Stimulated activated CD4-positive, alpha-beta T cell treated with anti-CD3 and anti-CD28 coated beads, TNF-alpha, amount 100 ng/mL, for 48 hours (primary cell): ENCODE measurements at places on chromosomes 3 and 15.

DNA sequence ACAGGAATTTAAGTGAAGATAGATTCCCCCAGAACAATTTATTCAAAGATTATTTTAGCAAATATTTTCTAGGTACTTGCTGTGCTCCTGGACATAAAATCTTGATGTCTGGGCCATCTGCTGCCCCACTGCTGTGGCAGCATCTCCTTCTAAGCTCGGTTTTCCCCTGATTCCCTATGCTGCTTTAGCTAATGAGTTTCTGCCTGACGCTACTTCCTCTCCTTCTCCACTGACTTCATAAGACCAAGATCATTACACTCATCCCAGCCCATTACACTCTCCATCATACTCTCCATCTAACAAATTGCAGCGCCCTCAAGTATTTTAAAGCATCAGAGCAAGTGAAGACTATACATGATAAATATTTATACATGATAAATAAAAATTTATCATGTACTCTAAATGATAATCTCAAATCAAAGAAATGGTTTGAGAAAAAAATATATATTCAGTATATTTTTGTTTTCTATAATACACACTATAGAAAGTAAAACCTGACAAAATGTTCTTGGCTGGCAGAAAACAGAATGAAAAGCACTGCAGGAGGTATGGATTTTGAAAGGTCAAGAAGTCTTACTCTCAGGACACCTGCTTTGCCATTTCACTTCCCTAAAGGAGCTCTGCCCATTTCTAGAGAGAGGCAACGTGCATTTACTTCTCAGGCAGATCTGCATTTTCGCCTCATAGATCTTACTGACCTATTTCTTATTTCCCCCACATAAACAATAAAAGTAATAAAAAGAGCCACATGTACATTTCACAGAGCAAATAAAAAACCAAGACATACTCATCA is 232.0 kb downstream of the KCNMB2 start:
- no peak for DNase-seq

DNA sequence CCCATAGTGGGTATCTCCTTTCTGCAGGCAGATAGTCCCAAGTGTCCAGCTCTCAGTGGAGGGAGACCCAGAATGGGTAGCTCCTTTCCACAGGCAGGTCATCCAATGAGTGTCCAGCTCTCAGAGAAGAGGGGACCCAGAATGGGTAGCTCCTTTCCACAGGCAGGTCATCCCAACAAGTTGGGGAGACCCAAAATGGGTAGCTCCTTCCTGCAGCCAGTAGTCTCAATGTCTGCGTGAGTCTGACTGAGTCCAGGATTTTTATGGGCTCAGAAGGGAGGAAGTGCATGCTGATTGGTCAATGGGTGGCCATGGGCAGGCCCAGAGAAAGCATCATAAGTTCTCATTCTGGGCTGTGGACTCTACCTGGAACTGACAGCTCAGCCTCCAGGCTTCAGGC is 150.7 kb upstream of the P2RY1 start:
- no peak for DNase-seq

DNA sequence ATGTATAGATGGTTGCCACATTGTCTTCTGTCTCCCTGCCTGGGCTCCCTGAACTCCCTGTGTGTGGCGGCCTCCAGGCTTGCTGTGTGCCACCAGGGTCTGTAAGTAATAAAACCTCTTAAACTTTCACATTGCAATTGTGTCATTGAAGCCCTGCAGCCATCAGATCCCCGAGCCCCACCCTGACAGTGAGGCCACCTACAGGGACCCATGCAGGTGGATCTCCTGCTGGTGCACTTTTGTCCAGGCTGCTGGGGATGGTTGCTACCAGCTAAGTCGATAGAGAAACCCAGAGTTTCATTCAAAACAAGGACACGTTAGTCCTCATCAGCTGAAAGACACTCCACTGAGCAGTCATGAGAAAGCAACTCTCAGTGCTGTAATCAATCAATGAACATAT is 133.6 kb upstream of the PRICKLE2 start:
- no peak for DNase-seq

DNA sequence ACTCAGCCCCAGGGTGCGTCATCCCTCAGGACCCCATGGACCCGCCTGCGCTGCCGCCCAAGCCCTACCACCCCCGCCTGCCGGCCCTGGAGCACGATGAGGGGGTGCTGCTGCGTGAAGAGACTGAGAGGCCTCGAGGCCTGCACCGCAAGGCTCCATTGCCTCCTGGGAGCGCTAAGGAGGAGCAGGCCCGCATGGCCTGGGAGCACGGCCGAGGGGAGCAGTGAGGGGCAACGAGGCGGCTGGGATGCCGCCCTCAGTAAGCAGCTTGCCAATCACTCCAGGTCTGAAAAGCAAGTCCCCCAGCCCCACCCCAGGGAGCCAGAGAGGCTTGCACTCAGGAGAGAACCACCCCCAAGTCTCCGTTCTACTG is 3.8 kb upstream of the MANF start:
- no peak for DNase-seq

- DNase-seq: peak; percentile 45
Observed at GRCh38 chr15:44882499-44882968, 74.0 kb upstream of the TERB2 start.

DNA sequence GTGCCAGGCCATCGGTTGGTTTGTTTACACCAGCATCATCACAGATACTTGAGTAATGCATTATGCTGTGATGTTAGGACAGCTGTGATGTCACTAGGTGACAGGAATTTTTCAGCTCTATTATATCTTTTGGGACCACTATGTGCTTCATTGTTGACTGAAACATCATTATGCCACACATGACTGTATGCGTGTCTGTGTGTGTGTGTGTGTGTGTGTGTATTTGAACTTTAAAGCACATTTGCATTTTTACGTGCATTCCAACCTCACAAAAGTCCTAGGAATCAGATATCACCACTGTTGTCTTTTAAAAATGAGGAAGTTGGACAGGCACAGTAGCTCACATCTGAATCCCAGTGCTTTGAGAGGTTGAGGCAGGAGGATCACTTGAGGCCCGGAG is 223.0 kb downstream of the TBL1XR1 start:
- no peak for DNase-seq

DNA sequence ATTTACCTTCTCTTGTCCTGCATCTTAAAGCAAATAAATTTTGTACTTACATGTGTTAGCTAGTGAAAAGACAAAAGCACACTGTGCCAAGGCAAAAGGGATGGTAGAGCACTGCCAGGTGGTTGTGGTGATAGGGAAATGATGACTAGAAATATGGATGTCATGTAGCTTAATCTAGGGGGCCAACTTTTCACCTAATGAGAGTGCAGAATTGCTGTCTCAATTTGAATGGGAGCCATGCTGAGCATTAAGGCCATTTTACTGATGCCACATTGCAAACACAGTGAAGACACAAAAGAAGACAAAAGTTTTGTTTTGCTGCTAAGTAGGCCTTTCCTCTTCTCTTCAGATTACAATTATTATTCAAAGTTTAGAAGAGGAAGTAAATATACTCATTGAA is 274.7 kb downstream of the PDCD6IP start:
- no peak for DNase-seq

DNA sequence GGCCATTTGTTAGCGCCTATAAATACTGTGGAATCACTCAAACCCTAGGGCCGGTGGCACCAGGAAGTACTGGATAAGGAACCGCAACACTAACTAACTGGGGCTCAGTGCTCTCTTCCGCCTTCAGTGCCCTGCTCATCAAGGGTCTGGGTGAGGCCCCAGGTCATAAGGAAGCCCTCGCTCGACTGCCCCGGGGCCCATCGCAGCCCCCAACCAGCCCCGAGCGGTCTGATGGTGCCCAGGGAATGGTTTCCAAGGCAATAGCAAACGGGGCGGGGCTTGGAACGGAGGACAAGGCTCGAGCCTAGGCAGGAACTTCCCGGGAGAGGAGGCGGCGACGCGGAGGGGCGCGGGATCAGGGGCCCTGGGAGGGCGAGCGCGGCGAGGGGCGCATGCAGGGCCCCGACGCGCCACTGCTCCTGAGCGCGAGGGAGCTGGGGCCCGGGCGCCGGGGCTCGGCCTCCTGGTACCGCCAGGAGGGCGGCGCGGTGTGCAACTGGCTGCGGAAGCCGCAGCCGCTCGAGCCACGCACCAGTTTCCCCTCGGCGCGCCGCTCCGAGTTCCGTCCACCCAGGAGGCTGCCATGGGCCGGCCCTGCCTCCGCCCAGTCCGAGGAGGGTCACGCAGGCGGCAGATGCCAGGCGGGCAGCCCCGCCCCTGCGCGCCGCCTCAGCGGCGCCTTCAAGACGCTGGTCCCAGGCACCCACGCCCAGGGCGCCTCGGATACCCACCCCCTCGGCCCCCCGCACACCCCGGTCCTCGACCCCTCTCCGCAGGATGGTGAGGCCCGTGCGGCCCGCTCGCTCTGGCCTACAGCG is at the start of gene TTLL3:
TTLL3 (plus strand) TSS at position 648 of the 818 bp plus-strand sequence. CDS start 400 bp downstream, outside the sequence.
- DNase-seq: no peak

DNA sequence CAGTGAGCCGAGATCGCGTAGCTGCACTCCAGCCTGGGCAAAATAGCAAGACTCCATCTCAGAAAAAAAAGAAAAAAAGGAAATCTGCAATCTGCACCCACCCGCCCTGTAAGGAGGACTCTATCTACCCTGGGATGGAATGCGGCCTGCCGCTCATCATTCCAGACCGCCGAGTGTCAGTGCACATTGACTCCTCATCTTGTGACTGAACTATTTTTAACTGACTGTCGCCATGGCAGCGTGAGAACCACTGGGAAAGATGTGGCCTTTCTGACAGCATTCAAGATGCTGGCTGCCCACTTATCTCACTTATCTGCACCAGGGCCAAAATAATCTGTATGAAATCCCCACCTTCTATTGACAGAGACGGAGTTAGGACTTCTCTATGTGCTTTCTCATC is 38.8 kb upstream of the ANKRD34C start:
- no peak for DNase-seq

- DNase-seq: no peak
Observed at GRCh38 chr15:66772604-66773128, 70.6 kb downstream of the SMAD6 start.

DNA sequence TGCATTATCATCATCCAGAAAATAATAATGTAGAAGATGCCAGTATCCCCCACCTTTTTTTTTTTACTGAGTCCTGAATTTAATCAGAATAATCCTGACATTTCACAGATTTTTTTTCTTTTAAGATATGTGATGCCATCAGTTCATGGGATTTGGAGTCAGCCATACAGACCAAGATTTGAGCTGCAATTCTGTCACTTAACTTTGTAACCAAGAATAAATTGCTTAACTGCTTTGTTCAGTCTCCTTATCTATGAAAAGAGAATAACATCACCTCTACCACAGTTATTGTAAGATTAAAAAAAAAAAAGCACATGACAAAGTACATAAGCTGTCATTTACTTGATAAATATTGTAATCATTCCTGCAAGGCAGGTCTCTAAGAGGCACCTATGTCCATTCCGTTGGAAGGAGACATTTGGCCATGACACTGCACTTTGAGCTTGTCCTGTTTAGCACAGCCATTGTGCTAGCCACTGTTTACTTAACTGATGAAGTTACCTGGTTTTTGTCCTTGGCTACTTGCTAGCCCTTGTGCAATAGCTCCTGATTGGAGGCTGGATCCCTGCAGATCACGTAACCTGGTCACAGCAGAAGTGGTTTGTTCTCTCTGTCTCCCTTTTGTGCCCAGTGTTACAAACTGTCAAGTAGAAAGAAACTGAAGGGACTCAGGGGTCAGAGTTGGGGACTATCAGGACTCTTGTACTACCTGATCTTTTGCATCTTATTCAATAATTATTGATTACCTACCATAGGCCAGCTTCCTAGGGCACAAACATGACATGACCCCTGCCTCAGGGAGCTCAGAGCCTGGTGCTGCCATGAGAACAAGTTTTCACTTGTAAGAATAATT is 306.0 kb downstream of the WDR72 start:
- no peak for DNase-seq

- DNase-seq: no peak
Observed at GRCh38 chr3:128353991-128354687, 112.6 kb downstream of the DNAJB8 start.

DNA sequence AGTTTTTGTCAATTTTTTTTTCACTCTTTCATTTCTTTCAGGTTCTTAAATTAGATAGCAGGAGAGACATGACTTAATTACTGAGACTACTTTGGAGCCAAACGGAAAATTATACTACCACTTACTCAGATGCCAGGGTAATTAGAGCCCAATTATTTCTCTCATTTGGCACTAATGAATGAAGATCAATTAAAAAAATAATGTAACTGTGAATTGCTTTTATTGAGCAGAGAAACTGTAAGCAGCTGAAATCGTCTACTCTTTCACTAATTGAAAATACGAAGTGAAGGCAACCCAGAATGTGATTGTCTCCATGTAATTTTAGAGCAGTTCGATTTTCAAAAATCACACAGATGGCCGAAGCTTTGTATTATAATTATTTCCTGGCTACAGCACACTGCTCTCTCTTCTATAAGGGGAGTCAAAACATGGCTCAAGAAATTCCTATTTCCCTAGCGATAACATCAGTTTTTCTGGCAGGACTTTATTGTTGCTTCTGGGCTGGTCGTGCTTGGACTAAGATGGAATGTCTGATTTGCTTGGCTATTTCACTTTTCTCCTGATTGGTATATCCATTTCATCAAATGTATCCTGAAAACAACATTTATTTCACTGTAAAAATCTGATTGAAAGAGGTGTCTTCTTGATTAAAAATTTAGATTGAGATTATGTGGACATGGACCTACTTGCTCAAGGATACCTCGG is 55.8 kb upstream of the PDZRN3 start:
- DNase-seq: no peak

DNA sequence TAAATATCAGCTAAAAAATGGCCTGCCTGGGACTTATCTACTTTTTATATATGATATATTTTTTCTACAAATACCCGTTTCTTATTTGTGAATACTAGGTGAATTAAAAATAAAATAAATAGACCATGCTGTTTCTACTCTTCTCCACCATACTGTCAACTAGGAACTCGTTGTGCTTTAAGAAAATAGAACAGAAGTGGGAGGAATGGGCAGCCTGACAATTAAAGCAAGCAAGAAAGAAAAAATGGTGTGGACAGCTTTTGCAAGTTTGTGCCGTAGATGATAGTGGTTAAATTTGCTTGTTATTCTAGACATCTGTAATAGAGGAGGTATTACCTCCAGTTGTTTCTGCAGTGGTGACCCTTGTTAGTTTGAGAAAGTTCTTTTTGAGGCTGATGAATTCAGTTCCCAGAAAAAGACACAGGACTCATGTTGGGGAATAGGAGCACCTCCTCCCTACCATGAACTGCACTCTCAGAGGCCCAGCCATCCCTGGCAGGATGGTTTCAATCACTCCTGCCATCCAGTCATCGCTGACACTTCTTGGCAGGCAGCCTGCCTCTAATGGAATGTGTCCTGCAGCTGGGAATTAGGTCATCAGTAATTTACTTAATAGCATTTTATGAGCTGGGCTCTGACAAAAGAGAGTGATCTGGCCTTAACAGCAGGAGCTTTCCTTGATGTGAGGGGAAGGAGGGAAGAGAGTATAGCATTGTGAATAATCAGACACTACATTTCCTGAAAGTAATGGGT is 105.0 kb upstream of the GAP43 start:
- no peak for DNase-seq

DNA sequence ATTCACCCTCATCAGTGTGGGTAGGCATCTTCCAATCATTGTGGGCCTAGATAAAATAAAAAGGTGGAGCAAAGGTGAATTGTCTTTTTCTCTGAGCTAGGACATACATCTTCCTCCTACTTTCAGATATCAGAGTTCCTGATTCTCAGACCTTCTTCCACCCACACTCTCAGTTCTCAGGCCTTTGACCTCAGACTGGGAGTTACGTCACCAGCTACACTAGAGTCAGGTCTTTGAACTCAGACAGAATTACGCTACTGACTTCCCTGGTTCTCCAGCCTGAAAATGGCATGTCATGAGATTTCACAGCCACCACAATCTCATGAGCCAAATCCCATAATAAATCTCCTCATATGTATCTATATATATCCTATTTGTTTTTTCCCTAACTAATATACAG is 39.0 kb downstream of the STRIT1 start:
- DNase-seq: no peak

- no peak for DNase-seq
Observed at GRCh38 chr15:25435474-25436243, 3.2 kb downstream of the UBE3A start.
